NCI-H460 (cell line): ENCODE measurements at places on chromosomes 7 and 10. TPM values are rescaled to one million over a fixed set of nuclear protein-coding genes. Genes with fewer than 3 reads are reported as not detected.

GRCh38 chr7:148962440-148962822 lies 65.9 kb downstream of the PDIA4 start:
- no peak for DNase-seq

GRCh38 chr10:188546-188945 lies 53.3 kb downstream of the ZMYND11 start:
- DNase-seq, result no peak

- DNase-seq, result no peak
Observed at GRCh38 chr7:45112648-45113047, 1.2 kb upstream of the TBRG4 start.

DNA sequence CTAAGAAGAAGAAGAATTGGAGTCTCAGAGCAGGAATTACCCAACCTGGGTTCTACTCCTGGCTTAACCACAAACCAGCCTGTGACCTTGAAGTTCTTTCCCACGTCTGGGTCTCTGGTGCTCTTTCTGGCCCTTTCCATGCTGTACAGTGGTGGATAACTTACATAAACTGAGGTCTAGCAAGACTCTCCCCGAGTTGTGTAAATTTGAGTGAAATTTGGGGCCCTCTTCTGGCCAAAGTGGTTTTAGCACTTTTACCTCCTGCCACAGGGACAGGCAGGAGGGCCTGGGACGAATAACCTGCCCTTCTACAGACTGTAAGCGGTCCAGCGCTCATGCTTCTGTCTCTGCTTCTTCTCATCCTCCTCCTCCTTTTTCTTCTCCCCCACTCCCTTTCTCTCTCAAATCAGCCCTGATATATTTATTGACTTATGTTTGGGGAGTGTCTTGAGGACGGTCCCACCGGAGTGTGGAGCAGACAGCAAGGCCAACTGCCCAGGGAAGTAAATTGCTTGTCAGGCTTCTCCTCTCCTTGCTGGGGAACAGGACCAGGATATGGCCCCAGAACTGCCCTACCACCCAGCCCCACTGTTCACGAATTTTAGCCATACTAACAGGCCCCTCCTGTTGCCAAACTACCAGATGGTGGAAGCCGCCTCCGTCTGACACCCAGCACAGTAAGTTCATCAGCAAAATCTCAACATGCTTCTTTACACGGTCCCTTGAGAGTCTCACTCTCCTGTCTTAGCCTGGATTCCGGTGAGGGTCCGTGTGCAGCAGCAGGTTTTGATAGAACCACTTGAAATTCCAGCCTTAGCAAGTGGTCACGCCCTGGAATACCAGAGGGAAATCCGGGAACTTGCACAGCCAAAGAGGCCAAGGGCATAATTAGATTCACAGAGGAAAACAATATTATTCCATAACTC lies 4.0 kb upstream of the SH3PXD2A start:
- peak; percentile 53 for DNase-seq

The FAM171A1 gene
- 7.9 and 8.3 TPM in 2 replicates for total RNA-seq

The CPXM2 gene
- total RNA-seq, result 0.02 TPM in 1 of 2 replicates, not detected in the other

DNA sequence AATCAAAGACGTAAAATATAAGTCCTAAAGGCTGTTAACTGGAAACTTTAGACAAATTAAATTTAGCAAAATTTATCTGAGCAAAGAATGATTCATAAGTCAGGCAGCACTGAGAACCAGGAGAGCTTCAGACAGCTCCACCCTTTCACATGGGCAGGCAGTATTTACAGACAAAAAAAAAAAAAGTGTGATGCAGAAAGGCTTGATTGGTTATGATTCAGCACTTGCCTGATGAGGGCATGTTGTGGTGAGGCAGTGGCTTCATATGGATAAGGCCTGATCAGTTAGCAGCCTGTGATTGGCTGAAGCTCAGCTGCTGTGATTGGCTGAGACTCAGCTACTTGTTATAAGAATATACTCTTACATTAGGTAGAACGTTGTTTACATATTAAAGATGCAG lies 495.4 kb upstream of the POM121L12 start:
- no peak for DNase-seq

The IL2RA gene
- total RNA-seq, result not detected in 2 replicates

DNA sequence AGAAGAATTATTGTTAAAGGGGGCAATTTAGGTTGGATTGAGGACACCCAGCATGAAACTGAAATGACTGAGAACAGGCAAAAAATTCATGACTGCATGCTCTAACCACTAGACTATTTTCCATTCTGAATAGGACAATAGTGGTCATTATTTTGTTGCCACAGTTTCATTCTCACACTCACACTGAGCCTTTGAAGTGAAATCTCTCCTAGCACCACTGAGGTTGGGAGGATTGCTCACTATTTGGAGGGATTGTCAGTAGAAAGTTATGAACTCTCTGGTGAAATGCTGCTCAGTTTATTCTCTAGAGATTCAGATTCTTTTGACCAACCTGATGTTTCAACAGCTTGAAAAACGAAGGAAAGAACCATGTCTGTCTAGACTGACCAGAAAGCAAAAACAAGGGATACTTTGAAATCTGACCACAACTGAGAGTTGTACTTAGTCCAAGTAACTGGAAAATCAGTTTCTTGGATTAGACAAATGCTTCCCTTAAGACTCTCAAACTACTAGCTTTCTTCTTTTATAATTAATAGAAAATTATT lies 191.2 kb downstream of the DYNC1I1 start:
- DNase-seq, result no peak

DNA sequence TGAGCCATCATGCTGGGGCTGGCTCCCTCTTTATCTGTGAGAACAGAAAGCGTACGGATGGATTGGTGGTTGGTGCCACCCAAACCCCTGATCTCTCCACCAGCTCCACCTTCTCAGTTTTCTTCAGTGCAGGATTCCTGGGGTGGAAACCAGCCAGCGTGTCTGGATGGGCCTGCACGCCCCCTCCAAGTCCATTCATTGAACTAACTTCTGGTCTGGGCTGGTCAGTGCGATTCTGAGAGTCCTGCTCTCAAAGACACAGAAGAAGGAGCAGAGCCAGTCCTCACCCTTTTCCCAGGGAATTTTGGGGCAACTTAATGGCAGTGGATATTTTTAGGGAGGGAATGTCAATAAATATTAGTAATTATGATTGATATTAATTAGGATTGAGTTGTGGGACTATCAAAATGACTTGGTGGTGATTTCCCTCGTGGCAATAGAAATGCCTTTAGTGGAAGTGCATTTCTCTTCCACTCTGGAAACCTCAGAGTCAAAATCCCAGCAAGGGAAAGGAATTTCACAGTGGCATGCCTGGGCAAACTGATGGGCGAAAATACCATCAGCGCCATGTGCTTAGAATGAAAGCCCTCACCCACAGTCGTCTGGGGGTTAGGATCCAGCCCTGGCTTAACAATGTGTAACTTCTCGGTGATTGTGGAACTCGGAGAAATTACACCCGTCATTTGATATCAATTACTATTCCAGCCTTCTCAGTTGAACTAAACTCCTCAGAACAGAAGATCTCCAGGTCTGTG lies 69.3 kb upstream of the EEPD1 start:
- no peak for DNase-seq

The NKX2-3 gene
- 0.25 and 0.32 TPM in 2 replicates for total RNA-seq

The EZH2 gene
- total RNA-seq, result 26.0 and 35.5 TPM in 2 replicates

DNA sequence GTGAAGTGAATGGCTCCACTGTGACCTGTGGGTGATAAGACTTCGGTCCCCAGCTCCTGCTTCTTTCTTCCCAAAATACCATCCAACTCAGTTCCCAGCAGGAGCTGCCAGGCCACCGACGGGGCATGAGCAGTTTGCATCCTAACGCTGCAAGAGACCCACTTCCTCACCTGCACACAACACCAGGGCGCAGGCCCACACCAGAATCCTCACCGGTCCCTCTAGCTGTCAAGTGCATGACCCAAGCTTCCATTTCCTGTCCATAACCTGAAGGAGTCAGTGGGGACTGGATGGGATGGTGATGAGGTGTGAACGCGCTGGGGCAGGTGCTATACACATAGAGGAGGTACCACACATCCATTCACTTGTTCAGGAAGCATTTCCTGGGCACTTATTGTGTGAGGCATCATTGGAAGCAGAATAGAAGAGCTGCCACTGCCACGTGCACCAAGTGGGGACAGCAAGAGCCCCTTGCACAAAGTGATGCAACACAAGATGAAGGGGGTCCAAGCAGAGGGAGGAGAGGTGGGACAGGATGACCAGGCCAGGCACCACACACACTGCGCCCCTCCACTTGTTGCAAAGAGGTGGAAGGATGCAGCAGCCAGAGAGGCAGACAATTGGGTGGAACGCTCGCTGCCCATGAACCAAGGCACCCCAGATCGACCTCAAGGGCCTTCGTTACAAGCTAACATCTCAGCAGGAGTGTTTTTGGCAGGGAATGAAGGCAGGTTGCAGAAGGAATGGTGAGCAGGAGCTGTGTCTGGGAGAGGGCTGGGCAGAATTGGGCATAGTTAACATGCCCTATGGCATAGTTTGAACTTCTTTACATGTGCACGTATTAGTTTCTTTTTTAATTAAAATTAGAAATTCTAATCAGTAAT lies 605.8 kb upstream of the MGMT start:
- DNase-seq, result no peak

GRCh38 chr10:73871295-73872189 lies 2.8 kb downstream of the CAMK2G start:
- DNase-seq, result no peak

DNA sequence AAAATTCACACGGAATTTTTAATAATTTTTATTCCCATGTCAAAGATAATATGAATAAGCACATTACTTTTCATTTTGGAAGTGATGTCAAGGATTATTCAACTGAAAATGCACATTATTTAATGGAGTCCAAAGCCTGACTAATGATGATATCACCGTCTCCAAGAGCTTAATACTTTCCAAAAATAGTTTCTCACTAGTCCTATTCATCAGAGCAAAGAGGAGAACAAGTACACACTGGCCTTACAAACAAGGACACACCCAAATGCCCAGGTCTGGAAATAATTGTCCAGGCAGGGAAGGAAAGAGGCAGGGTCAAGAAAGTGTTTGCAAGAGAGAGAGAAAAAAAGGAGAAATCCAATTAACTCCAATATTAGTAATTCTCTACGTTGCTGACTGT lies 216.8 kb upstream of the CCDC6 start:
- no peak for DNase-seq

DNA sequence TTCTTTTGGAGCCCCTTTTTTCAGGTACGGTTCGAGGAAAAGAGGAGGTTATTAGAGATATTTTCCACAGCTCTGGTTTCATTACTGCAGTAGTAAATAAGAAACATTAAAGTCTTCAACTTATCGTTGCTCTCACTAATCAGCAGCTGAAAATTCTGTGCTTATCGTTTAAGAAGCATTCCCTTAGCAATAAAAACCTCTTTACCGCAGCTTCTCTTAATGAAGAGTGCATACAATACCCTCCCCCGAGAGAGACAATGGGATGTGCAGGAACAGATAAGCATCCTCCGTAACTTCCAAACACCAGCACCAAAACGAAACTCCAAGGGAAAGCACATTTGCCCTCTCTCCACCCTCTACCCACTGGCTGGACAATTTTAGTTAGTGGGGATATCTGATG lies 384.5 kb downstream of the NEBL start:
- DNase-seq, result no peak

The GGCT gene
- total RNA-seq, result 93.6 and 98.2 TPM in 2 replicates

GRCh38 chr7:30301751-30302150 lies 17.4 kb downstream of the ZNRF2 start:
- DNase-seq, result no peak

DNA sequence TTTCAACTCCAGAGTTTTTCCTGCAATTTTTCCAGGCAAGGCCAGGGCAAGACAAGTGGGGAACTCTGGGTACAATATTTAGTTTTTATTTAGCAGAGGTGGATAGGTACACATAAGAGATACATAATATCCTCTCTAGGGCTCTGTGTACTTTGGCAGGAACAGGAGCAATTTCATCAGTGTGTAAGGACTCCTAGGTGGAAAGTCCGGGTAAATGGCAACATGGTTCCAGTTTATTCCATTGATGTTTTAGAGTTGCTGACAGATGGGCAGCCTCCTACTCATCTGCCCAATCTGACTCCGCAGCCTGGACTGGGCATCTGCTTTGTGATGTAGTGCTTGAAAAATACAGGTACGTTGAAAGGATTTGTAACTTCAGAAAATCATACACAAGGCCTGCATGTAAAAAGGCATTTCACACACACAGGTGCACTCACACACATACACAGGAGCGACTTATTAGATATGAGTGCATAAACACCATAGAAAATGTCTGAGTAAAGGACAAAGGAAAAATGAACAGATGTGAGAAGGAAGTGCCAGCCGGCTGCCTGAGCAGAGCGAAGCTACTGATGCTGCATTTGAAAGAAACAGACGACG lies 5.7 kb downstream of the PON1 start:
- DNase-seq, result no peak

DNA sequence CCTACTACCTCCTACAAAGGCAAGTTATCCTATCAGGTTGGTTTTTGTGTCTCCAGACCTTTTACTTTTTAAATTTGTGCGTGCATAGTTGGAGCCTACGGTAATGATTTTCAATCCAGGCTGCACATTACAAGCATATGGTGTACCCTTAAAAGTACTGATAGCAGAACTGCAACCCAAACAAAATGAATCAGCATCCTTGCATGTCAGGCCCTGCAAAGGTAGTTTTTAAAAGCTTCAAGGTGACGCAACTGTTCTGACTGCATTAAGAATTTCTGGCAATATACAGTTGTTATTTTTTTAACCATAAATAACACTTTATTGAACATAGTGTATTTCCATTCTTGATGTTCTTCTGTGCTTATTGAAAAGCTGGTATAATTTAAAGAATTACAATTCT lies 28.9 kb downstream of the GNAT3 start:
- DNase-seq, result no peak

The THNSL1 gene
- total RNA-seq, result 4.9 and 5.6 TPM in 2 replicates

GRCh38 chr10:43137717-43138020 lies 576 bp upstream of the CSGALNACT2 start:
- peak; percentile 11 for DNase-seq

DNA sequence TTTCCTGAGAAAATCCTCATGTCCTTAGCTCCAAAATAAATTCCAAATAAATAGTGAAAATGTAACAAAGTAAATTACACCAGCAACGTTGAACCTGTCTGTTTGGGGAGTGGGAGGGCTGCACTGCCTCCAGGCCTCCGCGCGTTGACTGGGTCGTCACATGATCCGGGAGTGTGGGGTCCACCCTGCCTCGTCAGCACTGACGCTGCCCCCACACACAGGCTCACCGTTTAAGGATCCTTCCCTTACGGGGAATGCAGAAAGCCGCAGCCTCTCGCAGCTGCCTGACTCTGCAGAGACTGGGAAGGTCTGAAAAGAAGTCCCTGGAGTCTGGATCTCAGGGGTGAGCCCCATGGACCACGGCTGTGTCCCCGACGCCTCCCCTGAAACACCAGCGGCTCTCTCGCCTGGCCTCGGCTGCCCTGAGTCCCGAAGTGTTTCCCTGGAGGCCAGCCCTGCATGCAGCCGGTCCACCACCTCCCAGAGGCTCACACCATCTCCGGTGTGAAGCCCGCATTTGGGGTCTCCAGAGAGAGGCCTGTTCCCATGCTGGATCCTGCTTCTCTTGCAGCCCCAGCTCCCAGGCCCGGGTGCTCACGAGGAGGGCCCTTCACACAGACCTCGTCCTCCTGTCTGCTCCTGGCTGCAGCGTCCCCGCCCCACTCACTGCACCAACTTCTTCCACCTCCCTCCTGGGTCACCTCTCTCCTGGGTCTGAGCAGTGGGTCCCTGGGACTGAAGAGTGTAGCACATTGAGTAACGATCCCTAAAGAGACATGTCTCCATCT lies 49.5 kb upstream of the ADGRA1 start:
- DNase-seq, result no peak

GRCh38 chr7:137545059-137545716 lies 201.7 kb upstream of the PTN start:
- no peak for DNase-seq

GRCh38 chr7:139647814-139648390 lies 124.4 kb downstream of the CLEC2L start:
- DNase-seq, result no peak
